ENCODE measurements at places on chromosomes 13 and 19. TPM values are rescaled to one million over a fixed set of nuclear protein-coding genes. Genes with fewer than 3 reads are reported as not detected.

DNA sequence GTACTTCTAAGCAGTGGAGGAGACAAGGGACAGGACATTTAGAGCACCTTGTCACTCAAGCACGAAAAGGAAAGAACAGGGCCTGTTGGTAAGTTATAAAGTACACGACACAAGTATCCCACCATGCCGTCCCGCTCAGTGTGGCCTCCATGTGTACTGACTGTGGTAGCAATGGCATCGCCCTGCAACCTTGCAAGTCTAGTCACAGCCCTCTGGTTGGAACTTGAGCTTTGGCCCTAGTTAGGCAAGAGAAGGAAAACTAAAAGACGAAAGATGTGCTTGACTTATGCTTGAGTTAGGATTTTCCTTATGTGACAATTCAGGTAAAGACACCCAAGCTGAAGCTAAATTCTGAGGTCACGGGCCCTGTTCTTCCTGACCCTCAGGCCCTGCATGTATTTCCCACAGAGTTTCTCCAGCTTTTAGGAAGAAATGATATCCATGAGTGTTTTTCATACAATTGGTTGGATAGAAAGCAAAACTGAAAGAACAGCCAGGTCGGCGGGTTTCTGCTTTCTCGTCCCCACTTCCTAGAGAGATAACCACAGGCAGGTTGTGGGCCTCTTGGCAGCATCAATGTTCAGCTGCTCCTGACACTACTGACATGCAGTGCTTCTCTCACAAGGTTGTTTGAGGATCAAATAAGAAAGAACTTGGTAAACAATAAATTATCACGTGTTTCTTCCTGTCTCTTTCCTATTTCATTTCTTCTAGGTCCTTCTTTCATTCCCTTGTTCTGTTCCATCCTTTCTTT lies 216.2 kb downstream of the IRS2 start:
- H3K27ac ChIP-seq: no peak overlapping the region
- H3K27me3 ChIP-seq: no peaks in the 10 kb centered on the region
- peak; percentile 58 for DNase-seq

GRCh38 chr19:16794456-16795441 lies 34.4 kb upstream of the SIN3B start:
- no peaks in the 10 kb centered on the region for H3K36me3 ChIP-seq
- no peak overlapping the region for H3K27ac ChIP-seq
- H3K4me1 ChIP-seq: no peaks in the 10 kb centered on the region
- DNase-seq: no peak
- H3K4me3 ChIP-seq: no peak overlapping the region

GRCh38 chr19:42246922-42247639 lies 4.7 kb upstream of the GSK3A start:
- H3K36me3 ChIP-seq: peaks cover 5% of the 10 kb centered on the region
- no peaks in the 10 kb centered on the region for H3K27me3 ChIP-seq
- H3K4me1 ChIP-seq: peaks cover 34% of the 10 kb centered on the region
- no peak overlapping the region for H3K27ac ChIP-seq

- peak; percentile 81 for DNase-seq
- H3K4me1 ChIP-seq: peaks cover 30% of the 10 kb centered on the region
- no peak overlapping the region for H3K27ac ChIP-seq
Measured at GRCh38 chr19:1045247-1045603, 5.3 kb downstream of the ABCA7 start.

GRCh38 chr13:108477376-108477775 lies 152.0 kb upstream of the MYO16 start:
- H3K27me3 ChIP-seq: no peaks in the 10 kb centered on the region
- no peak for DNase-seq
- H3K4me3 ChIP-seq: no peak overlapping the region
- H3K36me3 ChIP-seq: no peaks in the 10 kb centered on the region
- no peaks in the 10 kb centered on the region for H3K4me1 ChIP-seq

GRCh38 chr13:23570099-23570920 lies at the start of gene TNFRSF19:
Gene TNFRSF19, plus strand, starts transcription at chr13:23570412. Its CDS starts 19,772 bp downstream, at chr13:23590184.
- no peak within 1 kb of the TSS for H3K4me3 ChIP-seq
- H3K36me3 ChIP-seq: no peaks in the 10 kb centered on the region
- no peaks in the 10 kb centered on the region for H3K4me1 ChIP-seq

- H3K27ac ChIP-seq: no peak overlapping the region
- no peak for DNase-seq
- H3K4me1 ChIP-seq: no peaks in the 10 kb centered on the region
- peaks cover 2% of the 10 kb centered on the region for H3K27me3 ChIP-seq
Measured at GRCh38 chr13:38685974-38686576, 802 bp upstream of the FREM2 start.

DNA sequence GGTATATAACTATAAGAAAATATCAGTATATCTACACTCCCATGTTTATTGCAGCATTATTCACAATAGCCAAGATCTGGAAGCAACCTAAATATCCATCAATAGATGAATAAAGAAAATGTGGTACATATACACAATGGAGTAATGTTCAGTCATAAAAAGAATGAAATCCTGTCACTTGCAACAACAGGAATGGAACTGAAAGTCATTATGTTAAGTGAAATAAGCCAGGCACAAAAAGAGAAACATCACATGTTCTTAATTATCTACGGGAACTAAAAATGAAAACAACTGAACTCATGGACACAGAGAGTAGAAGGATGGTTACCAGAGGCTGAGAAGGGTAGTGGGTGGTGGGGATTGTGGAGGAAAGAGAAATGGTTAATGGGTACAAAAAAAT lies 665.2 kb downstream of the TBC1D4 start:
- no peaks in the 10 kb centered on the region for H3K4me1 ChIP-seq
- DNase-seq: no peak
- no peaks in the 10 kb centered on the region for H3K27me3 ChIP-seq

- no peaks in the 10 kb centered on the region for H3K4me1 ChIP-seq
- no peaks in the 10 kb centered on the region for H3K36me3 ChIP-seq
- H3K27me3 ChIP-seq: no peaks in the 10 kb centered on the region
- no peak overlapping the region for H3K27ac ChIP-seq
- no peak overlapping the region for H3K4me3 ChIP-seq
Measured at GRCh38 chr19:43148233-43148632, 38.1 kb downstream of the PSG5 start.

DNA sequence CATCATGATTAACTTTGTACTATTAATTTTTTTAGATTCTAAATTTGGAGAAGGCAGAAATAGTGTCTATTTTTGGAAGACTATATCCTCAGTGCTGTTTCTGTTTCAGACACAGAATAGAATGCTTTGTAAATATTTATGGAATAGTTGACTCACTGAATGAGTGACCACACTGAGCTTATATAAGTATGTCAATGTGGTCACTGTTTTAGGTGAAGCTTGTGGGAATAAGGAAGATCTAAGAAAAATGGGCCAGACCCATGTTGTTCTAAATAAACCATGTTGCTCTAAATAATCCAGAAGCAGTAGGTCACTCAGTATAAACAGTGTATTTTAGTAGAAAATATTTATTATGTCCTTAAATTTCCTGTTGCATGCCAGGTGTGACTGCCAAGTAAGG lies 45.5 kb upstream of the DACH1 start:
- no peak overlapping the region for H3K4me3 ChIP-seq
- H3K27ac ChIP-seq: no peak overlapping the region
- no peak for DNase-seq
- H3K36me3 ChIP-seq: no peaks in the 10 kb centered on the region
- no peaks in the 10 kb centered on the region for H3K27me3 ChIP-seq

DNA sequence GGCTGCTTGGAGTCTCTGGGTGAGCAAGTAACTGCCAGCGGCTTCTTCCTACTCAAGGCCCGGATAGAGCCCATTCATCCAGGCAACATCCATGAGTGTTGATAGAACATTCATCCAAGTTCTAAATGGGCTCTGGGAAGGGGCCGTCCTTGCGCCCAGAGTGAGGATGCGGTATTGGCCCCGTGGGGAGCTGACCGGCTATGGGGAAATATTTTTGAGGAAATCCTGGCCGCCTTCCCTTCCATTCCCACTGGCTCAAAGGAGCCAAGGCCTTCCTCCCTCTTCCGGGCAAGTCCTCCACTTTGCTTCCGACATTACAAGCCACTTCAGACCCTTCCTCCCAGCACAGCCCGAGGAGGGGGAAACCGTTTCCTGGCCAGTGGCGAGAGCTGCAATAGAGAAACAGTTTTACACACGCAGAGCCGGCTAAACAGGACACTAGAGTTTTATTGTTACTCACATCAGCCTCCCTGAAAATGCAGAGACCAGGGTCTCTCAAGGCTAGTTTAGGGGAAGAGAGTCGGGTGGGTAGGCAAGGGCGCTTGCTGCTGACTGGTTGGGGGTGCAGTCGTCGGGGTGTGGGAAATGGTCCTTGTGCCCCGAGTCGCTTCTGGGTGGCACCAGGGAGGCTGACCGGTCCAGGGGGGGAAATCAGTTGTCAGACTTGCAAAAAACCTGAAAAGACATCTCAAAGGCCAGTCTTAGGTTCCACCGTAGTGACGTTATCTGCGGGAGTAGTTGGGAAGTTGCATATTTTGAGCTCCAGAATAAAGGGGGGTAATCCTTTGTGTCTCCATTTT lies 37.5 kb downstream of the C13orf46 start:
- no peak for DNase-seq
- H3K27ac ChIP-seq: no peak overlapping the region
- H3K36me3 ChIP-seq: no peaks in the 10 kb centered on the region
- peaks cover 2% of the 10 kb centered on the region for H3K27me3 ChIP-seq
- H3K4me1 ChIP-seq: peaks cover 1% of the 10 kb centered on the region

- peaks cover 12% of the 10 kb centered on the region for H3K4me1 ChIP-seq
- H3K27me3 ChIP-seq: no peaks in the 10 kb centered on the region
- no peak for DNase-seq
- no peak overlapping the region for H3K4me3 ChIP-seq
- H3K27ac ChIP-seq: no peak overlapping the region
- peaks cover 14% of the 10 kb centered on the region for H3K36me3 ChIP-seq
Measured at GRCh38 chr19:45008552-45008951, 7.3 kb downstream of the RELB start.

DNA sequence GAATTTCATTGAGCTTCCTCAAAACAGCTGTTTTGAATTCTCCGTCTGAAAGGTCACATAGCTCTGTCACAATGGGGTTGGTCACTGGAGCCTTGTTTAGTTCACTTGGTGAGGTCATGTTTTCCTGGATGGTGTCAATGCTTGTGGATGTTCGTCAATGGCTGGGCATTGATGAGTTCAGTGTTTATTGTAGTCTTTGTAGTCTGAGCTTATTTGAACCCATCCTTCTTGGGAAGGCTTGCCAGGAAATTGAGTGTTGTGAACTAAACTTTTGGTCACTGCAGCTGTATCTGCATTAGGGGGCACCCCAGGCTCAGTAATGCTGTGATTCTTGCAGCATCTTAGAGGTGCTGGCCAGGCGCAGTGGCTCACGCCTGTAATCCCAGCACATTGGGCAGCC lies 22.0 kb downstream of the BLOC1S3 start:
- H3K4me3 ChIP-seq: no peak overlapping the region
- no peaks in the 10 kb centered on the region for H3K4me1 ChIP-seq
- no peaks in the 10 kb centered on the region for H3K36me3 ChIP-seq
- no peak for DNase-seq

DNA sequence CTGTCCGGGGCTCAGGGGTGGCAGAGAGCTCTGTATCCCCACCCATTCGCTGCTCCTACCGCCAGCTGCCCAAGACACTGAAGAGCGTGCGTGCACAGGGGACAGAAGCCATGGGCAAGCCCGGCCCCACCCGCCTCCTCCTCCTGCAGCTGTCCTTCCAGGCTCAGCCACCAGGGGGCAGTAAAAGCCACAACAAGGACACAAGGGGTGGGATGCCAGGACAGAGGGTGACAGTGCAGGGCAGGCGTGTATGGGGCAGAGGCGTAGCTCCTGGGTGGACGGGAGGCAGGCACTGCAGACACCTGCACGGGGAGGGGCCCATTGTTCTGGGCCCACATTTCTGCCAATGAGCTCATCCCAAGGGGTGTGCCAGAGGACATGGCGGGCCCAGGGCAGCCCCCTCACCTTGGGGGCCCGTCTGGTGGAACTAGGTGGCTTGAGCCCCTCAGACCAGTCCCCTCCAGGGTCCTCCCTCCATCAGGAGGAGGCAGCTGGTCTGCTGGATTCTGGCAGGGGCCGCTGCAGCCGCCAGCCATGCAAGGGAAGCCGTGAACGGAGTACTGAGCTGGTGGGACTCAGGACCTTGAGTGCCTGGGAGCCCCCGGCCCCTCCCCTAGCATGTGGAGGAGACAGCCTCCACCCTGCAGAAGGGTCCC lies 61.2 kb downstream of the MLLT1 start:
- DNase-seq: peak; percentile 87
- H3K27ac ChIP-seq: no peak overlapping the region

The MIR17HG gene
- total RNA-seq: 6.1 TPM

The C13orf46 gene
- 21.1 TPM for total RNA-seq

The POU2F2 gene
- 40.8 TPM for total RNA-seq

The CRB3 gene
- 0.59 TPM for total RNA-seq

The PGLYRP2 gene
- total RNA-seq: not detected

The DPF1 gene
- total RNA-seq: not detected

The FCER2 gene
- total RNA-seq: 1.2 TPM

The CABP5 gene
- total RNA-seq: not detected

The APOC4 gene
- total RNA-seq: not detected

The PRTN3 gene
- 0.36 TPM for total RNA-seq

The ZBTB32 gene
- 0.27 TPM for total RNA-seq
